ENCODE measurements at places on chromosomes 1 and 21. TPM values are rescaled to one million over a fixed set of nuclear protein-coding genes. Genes with fewer than 3 reads are reported as not detected.

GRCh38 chr1:234201600-234201999 lies 171.7 kb upstream of the COA6 start:
- no peak for DNase-seq

GRCh38 chr1:78088015-78088414 lies 42.2 kb downstream of the GIPC2 start:
- DNase-seq: no peak

GRCh38 chr1:210049616-210050015 lies 111.6 kb downstream of the SYT14 start:
- no peak for DNase-seq

DNA sequence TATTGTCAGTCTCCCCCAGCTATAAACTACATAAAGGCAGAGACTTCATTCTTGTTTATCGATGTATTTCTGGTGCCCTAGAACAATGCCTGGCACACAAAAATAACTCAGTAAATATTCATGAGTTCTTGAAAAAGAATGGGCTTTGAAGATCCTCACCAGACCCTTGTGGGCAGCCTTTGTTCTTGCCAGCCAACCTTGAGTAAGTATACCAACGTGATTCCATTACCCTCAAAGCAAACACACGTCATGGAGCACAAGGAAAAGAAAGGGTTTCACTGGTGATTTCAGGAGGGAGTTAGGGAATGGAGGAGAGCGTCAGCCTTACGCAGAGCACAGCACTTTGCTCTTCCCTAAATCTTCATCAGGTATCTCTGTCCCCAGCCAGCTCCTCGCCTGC lies 29.4 kb downstream of the NMNAT2 start:
- DNase-seq: no peak

Gene SLAMF7
- total RNA-seq: not detected

- no peak for DNase-seq
Observed at GRCh38 chr1:111643097-111643496, 23.5 kb downstream of the RAP1A start.

Gene C4BPA
- not detected for total RNA-seq

- DNase-seq: peak; percentile 12
Observed at GRCh38 chr1:47997289-47998200, at the start of gene TRABD2B. Gene TRABD2B (minus strand): TSS chr1:47997385.

Gene OR2L13
- not detected for total RNA-seq

Gene TRNAU1AP
- total RNA-seq: 29.9 TPM

Gene NGF
- total RNA-seq: 40.8 TPM

- peak; percentile 84 for DNase-seq
Observed at GRCh38 chr1:89809556-89809955, 11.3 kb upstream of the LRRC8D start.

Gene NES
- total RNA-seq: 120 TPM

- no peak for DNase-seq
Observed at GRCh38 chr1:198056255-198056654, 100.5 kb upstream of the NEK7 start.

GRCh38 chr1:48082271-48082962 lies 85.2 kb upstream of the TRABD2B start:
- DNase-seq: no peak

Measured in HFFc6 (cell line).